ENCODE measurements at places on chromosomes 6 and 20.

DNA sequence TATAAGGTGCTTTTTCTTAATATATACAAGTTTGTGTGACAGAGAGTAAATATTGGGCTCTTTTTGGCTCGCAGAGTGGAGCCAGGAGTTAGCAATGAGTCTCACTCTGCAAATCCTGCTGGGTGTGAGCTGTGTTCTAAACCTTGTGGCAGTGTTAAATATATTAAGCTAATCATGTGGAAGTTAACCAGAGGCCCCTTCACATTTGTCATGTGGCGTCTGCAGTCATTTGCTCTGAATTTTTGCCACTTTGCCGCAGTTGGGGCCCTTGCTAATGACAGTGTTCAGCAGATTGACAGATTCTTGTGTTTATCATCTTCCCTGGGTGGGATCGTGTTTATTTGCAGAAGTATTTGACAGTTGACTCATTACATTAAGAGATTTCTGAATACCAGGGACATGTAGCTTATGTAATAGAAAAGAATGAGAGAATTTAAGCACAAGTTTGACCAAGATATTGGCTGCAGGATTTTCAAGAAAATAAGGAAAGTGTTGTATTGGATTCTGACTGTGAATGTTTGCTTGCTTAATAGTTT, 37.9 kb downstream of the SPATA2 start:
- DNase-seq: no peak

GRCh38 chr20:60727425-60727824, 524.6 kb upstream of the CDH4 start:
- no peak for DNase-seq

DNA sequence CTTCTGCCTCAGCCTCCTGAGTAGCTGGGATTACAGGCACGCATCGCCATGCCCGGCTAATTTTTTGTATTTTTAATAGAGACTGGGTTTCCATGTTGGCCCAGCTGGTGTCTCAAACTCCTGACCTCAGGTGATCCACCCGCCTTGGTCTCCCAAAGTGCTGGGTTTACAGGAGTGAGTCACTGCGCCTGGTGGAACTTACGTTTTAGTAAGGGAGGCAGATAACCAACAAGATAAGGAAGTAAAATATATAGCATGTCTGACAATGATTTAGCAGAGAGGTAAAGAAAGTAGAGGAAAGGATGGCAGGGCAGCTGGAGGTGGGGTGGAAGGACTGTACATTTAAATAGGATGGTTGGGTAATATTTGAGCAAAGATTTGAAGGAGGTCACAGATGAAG, 12.8 kb upstream of the MYMX start:
- DNase-seq: no peak

- DNase-seq: no peak
Measured at GRCh38 chr20:35820715-35821114, 48.9 kb downstream of the PHF20 start.

DNA sequence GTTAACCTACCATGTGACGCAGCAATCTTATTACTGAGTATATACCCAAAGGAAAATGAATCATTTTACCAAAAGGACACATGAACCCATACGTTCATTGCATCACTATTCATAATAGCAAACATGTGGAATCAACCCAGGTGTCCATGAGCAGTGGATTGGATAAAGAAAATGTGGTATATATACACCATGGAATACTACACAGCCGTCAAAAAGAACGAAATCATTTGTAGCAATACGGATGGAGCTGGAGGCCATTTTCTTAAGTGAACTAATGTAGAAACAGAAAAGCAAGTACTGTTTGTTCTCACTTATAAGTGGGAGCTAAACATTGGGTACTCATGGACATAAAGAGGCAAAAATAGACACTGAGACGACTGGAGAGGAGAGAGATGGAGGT, 44.2 kb downstream of the TBPL1 start:
- DNase-seq: no peak

GRCh38 chr6:136191606-136192312, 58.4 kb downstream of the MTFR2 start:
- DNase-seq: no peak

DNA sequence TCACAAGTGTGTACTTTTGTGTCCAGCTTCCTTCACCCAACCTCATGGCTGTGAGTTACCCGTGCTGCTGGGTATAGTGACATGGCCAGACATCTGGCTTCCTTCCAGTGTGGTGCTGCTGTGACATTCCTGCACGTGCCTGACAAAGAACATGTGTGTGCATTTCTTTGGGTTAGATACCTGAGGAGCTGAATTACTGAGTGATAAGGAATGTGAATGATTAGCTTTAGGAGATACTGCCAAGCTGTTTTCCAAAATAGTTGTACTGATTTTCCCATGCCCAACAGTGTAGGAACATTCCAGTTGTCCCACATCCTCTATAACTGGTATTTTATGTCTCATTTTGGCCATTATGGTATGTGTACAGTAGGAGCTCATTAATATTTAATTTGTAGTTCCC, 132.5 kb downstream of the PREX1 start:
- DNase-seq: no peak

- no peak for DNase-seq
Measured at GRCh38 chr6:10411131-10411970, 3.5 kb downstream of the TFAP2A start.

GRCh38 chr6:36235309-36235708, 34.6 kb upstream of the PNPLA1 start:
- no peak for DNase-seq

GRCh38 chr6:159038914-159039884, 5.6 kb downstream of the TAGAP start:
- no peak for DNase-seq

DNA sequence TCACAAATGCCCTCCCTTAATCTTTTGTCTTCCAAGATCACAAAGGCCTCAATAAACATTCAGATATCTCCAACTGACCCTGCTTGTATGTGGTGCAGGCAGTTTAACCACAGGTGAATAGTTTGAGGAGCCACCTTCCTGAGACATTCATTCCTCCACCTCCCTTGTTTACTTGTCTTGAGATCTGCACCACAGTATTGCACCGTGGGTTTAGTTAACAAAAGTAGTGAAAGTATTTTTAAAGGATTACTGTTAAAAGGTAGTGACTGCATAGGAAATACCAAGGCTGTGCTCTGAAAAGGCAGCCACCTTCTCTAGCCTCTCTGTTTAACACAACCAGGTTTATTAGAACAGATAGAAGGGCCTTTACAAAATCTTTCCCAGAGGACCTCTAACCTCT, 46.5 kb downstream of the SESN1 start:
- DNase-seq: no peak

GRCh38 chr6:132122176-132122575, 171.0 kb upstream of the CCN2 start:
- no peak for DNase-seq

GRCh38 chr6:147873816-147874215, 365.3 kb downstream of the SAMD5 start:
- no peak for DNase-seq

DNA sequence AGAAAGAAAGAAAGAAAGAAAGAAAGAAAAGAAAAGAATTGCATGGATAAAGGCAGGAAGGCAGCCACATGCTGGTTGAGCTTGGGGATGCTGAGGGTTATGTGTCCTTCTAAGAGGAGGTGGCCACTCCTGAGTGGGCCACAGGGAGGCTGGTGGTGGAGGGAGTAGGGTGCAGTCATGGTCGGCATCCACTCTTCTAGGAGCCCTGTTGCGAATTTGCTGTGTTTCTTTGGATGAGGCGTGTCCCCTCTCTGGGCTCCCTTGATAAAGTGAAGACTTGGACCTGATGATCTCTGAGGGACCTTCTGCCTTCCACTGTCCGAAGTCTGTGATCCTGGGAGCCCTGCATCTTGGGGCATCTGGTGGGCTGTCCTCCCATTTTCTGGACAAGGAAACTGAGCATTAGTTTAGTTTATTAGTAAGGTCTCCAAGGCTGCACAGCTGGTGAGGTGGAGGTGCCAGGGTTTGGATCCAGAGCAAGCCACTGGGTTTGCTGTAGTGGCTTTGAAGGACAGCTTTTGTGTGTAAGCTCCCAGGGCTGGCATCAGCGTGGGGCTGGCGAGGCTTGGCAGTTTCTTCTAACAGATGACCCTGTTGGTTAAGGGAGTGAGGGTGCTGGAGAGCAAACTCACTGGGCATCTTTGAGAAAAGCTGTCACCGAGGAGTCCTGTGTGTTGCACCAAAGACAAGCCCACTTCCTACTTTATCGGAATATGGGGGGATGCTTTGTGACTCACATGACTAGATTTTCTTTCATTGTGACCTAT, 4.3 kb downstream of the DLGAP4 start:
- DNase-seq: no peak

DNA sequence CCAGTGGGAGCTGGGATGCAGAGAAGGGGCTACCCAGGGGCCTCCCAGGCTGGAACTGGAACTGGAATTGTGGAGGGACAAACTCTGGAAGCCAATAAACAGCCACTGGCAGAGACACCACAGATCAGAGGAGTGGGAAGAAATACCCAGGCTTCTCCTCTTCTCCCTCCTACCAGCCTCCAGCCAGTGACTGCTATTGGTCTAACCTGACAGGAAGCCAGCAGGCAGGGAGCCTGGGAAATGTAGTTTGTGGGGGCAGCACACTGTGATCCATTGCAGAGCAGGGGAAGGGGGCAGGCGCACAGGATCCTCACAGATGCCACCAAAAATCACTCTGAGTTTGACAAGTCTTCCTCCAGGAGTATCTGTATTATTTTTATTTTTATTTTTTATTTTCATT, 12.1 kb upstream of the MLN start:
- DNase-seq: no peak

- DNase-seq: no peak
Measured at GRCh38 chr20:20207872-20208271, 155.5 kb downstream of the CFAP61 start.

DNA sequence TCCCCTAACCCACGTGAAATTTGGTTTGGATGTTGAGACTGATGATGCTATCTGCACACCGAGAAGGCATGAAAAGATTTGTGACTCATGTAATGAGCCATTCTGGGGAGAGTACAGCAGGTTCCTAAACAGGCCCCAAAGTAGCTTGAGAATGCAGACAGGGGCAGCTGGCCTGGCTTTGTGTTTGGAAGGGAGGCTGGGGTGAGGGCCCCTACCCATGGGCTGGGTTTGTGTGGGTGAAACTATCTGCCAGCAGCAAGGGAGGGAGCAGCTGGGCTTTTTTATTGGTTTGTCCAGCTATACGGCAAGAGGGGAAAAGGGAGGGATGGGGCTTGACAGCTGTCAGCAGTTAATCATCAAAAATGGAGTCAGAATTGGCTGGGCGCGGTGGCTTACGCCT, 87.0 kb upstream of the RNF24 start:
- peak; percentile 15 for DNase-seq

DNA sequence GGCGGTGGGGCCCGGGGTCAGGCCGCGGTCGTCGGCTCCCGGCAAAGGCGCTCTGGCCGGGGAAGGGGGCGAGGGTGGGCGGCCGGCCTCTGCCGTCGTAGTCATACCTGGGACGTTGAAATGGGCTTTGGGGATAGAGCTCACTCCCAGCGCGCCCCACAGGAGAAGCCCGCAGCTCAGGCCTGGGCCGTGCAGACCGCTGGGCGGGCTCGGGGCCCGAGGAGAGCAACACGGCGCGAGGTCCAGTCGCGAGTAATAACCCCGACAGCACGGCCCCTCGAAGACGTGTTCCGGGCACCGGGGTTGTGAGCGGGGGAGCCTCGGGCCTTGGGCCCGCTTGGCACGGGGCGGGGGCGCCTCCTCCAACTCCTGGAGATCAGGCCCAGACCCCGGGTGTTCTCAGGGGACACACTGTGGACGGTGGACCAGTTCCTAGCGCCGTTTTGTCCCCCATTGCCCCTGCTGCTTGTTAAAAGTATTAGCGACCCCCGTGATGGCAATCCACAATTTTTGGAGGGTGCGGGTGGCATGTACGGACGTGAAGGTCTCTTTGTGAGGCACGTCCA, 10.9 kb downstream of the FOXC1 start:
- no peak for DNase-seq

DNA sequence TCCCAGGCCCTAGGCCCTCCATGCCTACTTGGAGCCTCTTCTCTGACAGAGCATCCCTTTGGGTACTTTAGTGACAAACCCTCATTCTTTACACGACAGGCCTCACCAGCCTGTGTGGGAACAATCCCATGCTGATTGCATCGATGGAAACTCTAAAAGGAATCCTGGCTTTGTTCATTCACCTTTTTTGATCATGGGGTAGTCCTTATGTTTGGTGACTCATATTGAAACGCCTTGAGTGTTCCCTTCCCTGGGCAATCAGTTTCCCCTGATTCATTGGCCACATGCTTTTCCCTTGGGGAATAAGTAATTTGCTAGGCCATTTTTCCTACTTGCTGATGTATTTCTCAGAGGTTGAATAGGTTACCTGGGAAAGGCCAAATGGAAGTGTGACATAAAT, 14.7 kb upstream of the TNFAIP3 start:
- no peak for DNase-seq

Data from stimulated activated CD4-positive, alpha-beta T cell treated with anti-CD3 and anti-CD28 coated beads, Interleukin-2, amount 100 ng/mL, for 24 hours (primary cell).